ENCODE measurements at places on chromosomes 11 and 22.
A peak's percentile ranks its signal among the peaks of the same experiment; 100 is the strongest.

DNA sequence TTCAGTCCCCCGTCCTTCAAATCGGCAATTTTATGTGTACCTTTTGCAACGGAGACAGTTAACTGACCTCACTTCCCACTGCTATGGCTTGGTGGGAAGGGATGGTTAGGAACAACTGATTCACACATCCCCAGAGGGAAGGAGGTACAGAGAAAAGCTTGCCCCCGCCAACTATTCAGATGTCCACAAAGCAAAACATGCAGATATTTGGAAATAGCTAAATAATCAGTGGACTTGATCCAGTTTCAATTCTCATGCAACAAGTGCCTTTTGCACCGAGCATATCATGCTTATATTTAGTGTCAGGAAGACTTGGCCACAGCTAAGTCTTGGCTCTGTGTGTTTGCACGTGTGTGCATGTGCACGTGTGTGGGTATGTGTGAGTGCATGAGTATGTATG, 144.6 kb downstream of the SNX19 start:
- no peak for DNase-seq

GRCh38 chr11:29781268-29781667, 235.6 kb downstream of the KCNA4 start:
- DNase-seq, result no peak

GRCh38 chr11:59201353-59201752, 11.4 kb downstream of the MPEG1 start:
- no peak for DNase-seq

GRCh38 chr22:19967850-19968449, 26.3 kb upstream of the TXNRD2 start:
- DNase-seq, result no peak

GRCh38 chr11:69654001-69654659, 13.2 kb downstream of the CCND1 start:
- DNase-seq, result no peak

- DNase-seq, result no peak
Measured at GRCh38 chr11:82043316-82043715, 690.3 kb downstream of the FAM181B start.

- no peak for DNase-seq
Measured at GRCh38 chr22:19888131-19888746, 33.6 kb upstream of the GNB1L start.

- no peak for DNase-seq
Measured at GRCh38 chr11:82505379-82505778, 228.3 kb downstream of the FAM181B start.

DNA sequence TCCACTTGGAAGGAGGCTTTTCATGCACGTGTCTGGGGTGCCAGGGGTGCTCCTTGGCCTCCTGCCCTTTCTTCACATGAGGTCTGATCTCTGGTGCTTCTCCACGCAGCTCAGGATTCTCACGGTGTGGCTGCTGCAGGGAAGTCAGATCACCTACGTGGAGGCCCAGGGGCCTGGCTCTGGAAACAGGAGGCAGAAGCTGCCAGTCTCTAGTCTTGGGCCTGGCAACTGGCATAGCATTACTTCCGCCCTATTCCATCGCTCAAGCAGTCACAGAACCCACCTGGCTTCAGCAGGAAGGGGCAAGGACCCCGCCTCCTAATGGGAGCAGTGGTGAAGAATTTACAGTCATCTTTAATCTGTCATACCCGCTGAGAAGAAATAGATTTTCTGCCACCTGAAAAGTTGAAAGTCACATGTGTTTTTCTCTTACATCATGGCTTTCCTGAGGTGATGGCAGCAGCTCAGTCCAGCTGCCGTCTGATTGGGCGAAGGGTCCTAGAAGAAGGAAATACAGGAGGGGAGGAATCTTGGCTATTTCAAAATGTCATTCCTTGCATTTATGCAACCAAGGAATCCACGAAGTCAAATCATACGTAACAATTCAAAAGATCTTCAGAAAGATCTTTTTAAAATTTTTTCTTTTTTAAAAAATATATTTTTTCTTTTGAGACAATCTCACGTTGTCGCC, 50.1 kb upstream of the DKK3 start:
- no peak for DNase-seq

GRCh38 chr11:43928721-43929120, 13.7 kb upstream of the C11orf96 start:
- no peak for DNase-seq

DNA sequence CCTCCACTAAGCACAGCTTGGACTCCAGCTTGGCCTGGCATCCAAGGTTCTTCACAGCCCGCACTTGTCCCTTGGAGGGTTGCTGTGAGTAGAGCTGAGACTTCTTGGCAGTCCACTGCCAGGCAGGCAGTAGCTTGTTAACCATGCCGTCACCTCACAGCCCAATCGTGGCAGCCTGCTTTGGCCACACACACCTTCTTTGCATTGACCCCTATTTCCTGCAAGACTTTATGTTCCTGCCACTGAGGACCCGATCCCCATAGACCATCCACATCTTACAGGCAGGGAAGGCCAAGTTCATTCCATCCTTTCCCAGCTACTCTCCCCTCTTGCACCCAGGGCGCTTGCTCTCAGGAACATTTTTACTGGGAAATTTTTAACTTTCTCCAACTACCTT, 2.5 kb upstream of the PYGM start:
- no peak for DNase-seq

- DNase-seq, result no peak
Measured at GRCh38 chr22:49617264-49617663, 210.4 kb downstream of the BRD1 start.

- DNase-seq, result no peak
Measured at GRCh38 chr11:64759722-64760719, at the start of gene PYGM. Gene PYGM (minus strand): TSS chr11:64759974. CDS start chr11:64759898, 76 bp downstream.

GRCh38 chr11:81487109-81487508, 1246.6 kb downstream of the FAM181B start:
- DNase-seq, result no peak

- no peak for DNase-seq
Measured at GRCh38 chr11:133803026-133803425, 42.3 kb downstream of the SPATA19 start.

GRCh38 chr11:47981667-47982404, 1.5 kb downstream of the PTPRJ start:
- DNase-seq, result peak; percentile 79

DNA sequence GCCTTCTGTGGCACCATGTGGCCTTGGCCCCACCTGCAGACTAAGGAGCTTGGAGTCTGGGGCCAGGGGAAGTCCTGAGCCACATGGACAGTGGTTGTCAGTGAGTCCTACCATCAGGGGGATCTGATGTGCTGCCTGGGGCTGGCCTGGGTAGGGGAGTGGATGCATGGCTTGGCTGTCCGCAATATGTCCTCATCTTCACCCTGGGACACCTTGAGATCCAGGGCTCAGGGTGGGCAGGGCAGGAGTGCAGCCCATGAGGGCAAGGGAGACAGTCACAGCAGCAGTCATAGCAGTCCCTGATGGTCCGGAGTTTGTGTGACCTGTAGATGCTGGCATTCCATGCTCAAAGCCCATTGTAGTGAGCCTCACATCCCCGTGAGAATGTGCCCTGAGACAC, 256.8 kb upstream of the B3GAT1 start:
- no peak for DNase-seq

GRCh38 chr11:47156333-47156732, 20.3 kb downstream of the ARFGAP2 start:
- no peak for DNase-seq

GRCh38 chr11:16097543-16097942, 258.8 kb downstream of the SOX6 start:
- DNase-seq, result no peak

GRCh38 chr11:76380159-76380976, 564 bp downstream of the THAP12 start:
- DNase-seq, result peak; percentile 31

- peak; percentile 9 for DNase-seq
Measured at GRCh38 chr22:44460691-44461375, 37.2 kb downstream of the RTL6 start.

DNA sequence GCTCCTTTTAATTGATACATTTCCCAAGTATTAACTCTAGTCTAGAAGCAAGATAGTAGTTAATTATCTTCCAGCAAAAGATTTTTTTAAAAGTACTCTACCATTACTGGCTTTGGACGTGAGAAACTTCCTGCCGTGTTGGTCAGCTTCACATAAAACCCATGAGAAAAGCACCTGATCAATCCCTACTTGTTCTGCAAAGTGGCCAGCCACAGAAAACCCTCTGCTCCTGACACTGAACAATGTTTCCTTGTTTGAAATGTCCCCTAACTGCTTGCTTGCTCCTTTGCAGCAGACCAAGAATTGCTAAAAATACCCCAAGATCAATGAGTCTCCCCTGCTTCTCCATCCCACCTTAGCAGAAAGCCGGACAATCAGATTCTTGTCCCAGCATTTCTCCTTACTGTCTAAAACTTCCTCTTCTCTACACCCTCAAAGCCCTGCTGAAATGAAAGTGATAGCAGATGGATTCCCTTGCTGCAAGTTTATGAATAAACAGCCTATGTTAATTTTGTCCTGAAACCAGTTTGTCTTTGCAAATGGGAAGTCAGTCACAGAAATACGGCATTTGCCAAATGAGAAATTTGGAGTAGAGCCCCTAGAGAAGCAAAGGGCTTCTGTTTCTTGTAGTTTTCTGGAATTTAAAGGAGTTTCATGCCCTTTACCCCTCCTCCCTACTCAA, 207.1 kb upstream of the ARHGAP20 start:
- DNase-seq, result peak; percentile 52

- no peak for DNase-seq
Measured at GRCh38 chr22:23522623-23523251, 57.4 kb downstream of the IGLL1 start.

DNA sequence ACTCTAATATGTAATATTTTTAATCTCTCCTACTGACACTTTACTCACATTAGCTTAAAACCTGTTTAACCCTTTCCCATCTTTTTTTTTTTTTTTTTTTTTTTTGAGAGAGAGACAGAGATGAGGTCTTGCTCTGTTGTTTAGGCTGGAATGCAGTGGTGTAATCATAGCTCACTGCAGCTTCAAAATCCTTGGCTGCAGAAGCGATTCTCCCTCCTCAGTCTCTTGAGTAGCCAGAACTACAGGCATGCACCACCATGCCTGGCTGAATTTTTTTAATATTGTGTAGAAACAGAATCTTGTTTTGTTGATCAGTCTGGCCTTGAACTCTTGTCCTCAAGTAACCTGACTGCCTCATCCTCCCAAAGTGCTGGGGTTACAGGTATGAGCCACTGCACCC, 37.3 kb downstream of the PAMR1 start:
- DNase-seq, result no peak

DNA sequence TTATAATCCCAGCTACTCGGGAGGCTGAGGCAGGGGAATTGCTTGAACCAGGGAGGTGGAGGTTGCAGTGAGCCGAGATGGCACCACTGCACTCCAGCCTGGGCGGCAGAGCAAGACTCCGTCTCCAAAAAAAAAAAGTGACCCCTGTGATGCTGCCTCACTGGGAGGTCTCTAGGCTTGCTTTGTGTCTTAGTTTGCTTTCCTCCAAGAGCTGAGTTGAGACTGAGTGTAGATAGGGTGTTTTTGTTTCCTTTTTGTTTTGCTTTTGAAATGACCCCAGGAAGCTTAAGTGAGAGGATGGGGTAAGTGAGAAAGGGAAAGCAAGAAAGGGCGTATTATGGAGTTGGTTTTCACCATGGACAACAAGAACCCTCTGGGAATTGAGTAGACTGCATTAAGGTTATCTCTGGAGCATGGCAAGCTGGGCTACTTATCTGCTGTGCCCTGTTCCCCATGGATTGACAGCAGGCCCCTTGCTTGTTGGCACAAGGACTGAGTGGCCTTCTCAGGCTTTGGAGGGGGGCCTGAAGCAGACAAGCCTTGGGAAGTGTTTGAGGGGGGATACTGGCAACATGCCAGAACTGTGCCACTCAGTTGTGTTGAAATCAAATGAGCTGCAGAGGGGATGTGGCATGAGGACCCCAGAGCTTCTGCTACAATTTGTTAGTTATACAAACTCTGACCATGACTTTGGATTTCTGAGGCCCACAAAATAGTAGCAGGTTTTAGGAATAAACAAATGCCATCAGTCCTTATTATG, 300.6 kb upstream of the C11orf87 start:
- no peak for DNase-seq

DNA sequence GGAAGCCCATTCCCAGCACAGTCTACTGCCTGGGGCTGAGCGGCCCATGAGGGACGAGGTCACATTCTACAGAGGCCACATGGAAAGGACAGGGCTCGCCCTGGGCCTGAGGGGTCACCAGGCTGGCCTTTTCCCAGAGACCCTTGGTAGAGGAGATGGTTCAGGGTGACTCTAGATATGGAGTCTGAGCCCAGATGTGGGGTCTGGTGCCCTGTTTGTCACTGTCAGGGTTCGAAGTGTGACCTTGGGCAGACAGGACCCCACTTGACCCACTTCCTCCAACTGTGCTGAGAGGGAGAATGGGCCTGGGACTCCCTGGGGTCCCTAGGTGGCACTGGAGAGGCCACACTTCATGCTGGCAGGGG, 81.0 kb downstream of the MYEOV start:
- DNase-seq, result no peak

DNA sequence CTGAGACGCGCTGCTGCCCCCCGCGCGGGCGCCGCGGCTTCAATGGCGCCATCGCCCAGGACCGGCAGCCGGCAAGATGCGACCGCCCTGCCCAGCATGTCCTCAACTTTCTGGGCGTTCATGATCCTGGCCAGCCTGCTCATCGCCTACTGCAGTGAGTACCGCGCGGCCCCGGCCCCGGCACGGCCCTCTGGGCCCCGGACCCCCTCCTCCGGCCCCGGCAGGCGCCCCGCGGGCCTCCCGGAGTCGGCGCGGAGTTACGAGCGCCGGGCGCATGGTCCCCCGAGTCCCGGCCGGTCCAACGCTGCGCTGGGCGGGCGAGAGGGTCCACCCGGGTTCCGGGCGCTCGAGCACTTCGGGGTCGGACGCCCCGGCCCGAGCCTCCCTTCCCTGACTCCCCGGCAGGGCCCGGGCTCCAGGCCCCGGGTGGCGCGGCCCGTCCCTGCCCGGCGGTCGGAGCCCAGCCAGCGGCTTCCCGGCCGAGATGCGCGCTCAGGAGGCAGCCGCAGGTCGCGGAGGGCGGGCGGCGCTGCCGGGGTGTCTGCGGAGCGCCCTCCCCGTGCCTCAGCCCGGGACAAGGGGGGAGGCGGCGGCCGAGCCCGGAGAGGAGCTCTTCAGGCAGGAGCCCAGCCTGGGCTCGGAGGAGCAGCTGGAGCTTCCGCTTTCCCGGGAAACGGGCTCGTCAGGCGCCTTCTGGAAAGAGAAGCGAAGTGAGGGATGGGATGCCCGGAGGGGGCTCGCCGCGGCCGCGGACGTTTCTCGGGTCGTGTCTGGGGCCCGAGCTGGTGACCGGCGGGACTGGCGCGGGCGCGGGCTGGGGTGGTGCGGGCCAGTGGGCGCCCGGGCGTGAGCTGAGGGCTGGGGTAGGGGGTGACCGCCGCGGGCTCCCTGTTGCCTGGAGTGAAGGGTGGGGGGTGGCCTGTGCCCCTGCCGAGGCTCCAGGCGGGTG, 1337.8 kb downstream of the BRD1 start:
- DNase-seq, result no peak

Measured in suppressor macrophage (primary cell).